Activated gamma-delta T cell treated with Interleukin-2 at 50 U/mL for 16 hours (primary cell): ENCODE measurements at places on chromosomes 7 and 10.

- no peak for DNase-seq
Observed at GRCh38 chr10:133159950-133160825, at the start of gene KNDC1. Gene KNDC1, plus strand, starts transcription at chr10:133160219. Its CDS starts 249 bp downstream, at chr10:133160468.

GRCh38 chr10:26046073-26046700, 112.2 kb downstream of the MYO3A start:
- DNase-seq, result no peak

DNA sequence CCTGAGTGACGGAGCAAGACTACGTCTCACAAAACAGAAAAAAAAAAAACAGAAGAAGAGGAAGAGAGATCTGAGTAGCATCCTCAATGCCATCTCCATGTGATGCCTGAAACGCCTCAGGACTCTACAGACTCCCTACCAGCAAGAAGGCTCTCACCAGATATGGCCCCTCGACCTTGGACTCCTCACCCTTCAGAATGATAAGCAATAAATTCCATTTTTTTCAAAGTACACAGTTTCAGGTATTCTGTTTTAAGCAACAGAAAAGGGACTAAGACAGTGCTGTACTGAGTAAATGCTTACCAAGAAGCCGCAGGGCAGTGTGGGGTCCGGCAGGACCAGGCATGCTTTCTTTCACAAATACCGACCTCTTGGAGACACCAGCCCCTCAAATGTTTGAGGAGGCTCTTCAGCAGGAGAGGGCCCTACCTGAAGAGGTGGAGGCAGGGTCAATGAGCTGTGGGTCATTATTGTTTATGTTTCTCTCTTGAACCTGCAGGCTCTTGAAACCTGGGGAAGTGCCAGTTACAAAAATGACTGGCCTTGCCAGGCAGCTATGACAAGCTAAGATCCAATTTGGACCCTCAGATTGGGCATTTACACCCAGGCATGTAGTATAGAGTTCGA, 204.1 kb upstream of the LYZL1 start:
- no peak for DNase-seq

DNA sequence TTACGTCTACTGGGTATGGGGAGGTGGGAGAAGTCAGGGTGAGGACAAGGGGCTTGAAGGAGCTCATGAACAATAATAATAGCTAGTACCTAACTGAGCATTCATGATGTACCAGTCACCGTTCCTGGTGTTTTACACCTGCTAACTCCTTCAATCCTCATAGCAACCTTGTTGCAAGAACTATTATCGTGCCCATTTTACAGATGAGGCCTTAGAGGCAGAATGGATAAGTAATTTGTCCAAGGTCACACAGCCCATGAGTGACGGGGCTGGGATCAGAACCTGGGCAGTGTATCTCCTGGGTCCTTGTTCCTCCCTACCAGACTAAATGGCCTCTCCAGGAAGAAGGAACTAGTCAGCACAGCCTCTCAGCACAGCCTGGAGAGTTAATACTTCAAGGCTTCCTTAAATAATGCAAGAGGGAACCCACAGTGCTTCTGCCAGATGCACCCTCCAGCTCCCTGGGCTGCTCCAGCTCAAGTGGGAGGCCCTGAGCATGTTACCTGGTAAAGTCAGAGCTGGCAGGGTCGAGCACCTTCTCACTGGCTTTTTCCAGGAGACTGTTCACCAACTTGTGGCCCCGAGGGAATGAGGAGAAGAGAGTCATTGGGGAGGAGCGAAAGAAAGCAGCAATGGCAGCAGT, 28.8 kb downstream of the RRP12 start:
- DNase-seq, result no peak

- DNase-seq, result no peak
Observed at GRCh38 chr7:6020371-6021286, 10.5 kb upstream of the ANKRD61 start.

DNA sequence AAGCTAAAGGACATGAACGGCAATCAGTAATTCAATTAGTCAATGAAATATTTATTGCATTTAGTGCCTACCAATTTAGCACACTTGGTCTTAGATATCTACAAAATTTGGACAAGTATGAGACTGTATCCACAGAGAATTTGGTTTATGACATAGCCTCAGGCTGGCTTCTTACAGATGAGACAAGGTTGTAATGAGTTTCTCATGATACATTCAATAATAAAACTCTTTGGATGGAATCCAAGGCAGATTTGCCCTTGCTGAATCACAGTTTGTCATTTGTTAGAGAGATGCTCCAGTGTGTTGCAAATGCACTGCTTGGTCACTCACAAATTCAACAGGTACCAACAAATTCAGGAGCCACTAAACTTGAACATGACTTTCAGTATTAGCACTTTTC, 162.5 kb downstream of the GPR37 start:
- DNase-seq, result no peak

GRCh38 chr10:107919626-107920235, 755.2 kb upstream of the SORCS1 start:
- no peak for DNase-seq

- DNase-seq, result peak; percentile 29
Observed at GRCh38 chr10:119207713-119208552, 562 bp downstream of the GRK5 start.

GRCh38 chr7:13327669-13328068, 640.2 kb downstream of the ARL4A start:
- DNase-seq, result no peak

DNA sequence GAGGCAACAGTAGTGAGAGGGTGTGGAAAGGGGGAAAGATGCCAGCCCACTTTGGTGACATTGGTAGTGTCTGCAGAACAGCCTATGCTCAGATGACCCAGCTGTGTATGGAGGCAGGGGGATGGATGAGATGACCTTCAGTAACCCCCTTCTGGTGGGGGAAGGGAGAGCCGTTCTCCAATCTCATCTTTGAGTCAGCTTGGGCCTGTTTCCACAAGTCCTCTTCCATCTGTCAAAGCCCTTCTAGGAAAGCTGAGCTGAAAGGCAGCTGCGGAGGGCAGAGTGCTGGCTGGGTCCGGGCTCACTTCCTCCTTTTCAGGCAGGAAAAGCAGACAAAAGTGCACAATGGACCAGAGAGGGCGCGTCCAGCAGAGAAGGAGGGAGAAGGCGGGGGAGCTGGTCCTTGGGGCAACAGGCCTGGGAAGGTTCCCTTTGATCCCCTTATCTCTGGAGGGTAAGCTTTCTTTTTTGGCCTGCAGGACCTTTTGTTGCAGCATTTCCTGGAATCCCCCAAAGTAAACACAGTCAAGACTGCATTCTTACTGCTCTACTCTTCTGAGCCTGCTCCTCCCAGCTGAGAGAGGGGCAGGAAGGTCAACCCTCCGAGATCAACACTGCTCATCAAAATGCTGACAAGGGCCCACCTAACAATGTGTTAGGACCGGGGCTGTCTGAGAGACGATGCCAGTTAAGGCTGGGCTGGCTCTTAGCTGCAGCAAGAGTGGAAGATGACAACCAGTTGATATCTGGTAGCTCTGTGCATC, 1.2 kb upstream of the LRMDA start:
- no peak for DNase-seq

GRCh38 chr7:6395898-6396595, 51.7 kb downstream of the DAGLB start:
- DNase-seq, result no peak

GRCh38 chr10:11609492-11610093, 1.9 kb downstream of the USP6NL start:
- DNase-seq, result no peak

GRCh38 chr10:71427246-71427645, 30.5 kb downstream of the CDH23 start:
- DNase-seq, result no peak

DNA sequence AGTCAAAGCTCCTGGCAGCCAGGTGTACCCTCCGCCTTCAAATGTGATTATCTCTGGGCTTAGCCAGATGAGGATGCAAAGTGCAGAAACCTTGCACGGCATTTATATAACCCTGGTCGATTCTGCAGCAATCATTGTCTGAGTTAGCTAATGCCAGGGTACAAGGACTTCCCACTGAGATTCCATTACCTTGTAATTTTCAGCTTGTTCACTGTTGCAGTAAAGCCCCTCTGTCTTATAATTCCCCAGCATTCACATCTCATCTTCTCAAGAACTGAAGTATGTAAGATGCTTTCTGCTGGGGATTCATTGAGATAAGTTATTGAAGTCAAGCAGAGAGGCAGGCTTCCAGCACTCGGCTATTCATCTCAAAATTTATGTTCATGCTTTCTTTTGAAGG, 1090.6 kb upstream of the AUTS2 start:
- DNase-seq, result no peak

DNA sequence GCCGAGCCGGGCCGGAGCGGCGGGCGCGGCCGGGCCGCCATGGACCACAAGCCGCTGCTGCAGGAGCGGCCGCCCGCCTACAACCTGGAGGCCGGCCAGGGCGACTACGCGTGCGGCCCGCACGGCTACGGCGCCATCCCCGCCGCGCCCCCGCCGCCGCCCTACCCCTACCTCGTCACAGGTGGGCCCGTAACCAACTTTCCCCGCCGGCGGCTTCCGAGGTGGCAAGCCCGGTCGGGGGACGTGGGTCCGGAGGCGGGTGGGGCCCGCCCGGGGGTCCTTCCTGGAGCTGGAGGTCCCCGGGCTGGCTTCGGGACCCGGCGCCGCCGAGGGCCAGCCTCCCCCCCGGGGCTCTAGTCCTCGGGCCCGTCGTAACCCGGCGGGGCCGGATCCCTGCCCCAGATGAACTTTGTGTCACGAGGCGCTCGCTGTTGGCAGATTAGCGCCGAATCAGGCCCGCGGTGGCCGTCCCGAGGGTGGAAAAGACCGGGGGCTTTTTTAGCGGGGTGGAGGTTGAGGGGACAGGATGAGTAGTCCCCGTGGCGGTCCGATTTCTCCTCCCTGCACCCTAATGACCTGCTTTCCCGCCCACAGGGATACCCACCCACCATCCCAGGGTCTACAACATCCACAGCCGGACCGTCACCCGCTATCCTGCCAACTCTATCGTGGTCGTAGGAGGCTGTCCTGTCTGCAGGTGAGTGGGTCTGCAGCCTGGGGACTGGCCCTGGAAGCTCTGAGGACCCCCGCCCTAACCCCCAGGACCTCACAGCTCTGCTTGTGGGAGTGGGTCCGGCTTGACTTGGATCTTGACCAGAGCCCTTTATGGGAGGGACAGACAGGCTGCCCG, 496 bp downstream of the BRI3 start:
- DNase-seq, result peak; percentile 38

DNA sequence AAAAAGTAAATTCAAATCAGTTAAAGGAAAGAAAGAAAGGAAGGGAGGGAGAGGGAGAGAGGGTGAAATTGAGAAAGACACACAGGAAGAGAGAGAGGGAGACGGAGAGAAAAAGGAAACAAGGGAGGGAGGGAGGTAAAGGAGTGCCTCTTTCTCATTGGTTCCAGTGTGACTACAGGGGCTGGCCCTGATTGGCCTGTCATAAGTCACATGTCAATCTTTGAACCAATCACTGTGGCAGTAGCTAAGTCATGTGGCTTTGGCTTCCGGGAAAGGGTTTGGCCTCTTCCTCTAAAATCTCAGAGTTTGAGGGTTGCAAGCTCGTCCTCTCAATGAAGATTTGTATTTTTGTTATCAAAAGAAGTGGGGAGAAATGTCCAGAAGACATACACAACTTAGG, 150.2 kb downstream of the RAB11FIP2 start:
- DNase-seq, result no peak

DNA sequence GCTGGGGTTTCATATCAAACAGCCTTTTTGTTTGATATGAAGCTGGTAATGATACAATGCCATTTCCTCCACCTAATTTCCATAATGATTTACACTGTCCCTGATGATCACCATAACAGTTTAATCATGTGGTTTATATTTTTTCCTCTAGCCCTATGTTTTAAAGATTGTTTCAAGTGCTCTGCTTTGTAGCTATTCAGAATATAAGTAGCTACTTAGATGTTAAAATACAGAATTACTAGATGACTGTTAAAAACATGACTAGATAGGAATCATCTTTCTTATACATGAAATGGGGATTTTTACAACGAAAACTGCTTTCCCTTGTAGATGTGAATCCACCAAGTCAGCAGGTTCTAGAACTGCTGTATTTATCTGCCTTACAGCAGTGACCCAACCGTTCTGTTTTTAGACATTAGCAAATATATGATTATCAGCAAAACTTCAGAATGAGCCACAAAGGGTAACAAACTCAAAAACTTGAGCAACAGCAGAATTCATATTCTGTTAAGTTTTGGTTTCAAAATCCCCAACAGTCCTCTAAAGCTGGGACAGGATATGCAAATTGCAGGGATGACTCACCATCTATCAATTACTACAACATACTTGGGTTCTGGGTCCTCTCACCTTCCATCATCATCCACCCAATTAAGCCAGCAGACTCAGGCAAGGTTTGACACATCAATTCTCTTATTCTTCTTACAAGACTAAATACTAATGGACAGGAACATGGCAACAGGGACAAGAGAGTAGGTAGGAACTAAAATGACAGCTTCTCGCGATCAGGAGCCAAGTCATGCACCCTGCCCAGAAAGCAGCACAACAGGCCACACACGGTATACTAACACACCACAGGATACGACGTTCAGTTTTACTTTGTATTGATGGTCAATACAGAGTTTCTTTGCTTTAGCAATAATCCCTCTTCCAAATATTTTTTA, 83.9 kb downstream of the PIP4K2A start:
- DNase-seq, result no peak

- no peak for DNase-seq
Observed at GRCh38 chr7:117155694-117156093, 167.2 kb downstream of the WNT2 start.

- DNase-seq, result no peak
Observed at GRCh38 chr10:44045020-44045419, 339.9 kb downstream of the CXCL12 start.

GRCh38 chr10:62803724-62804355, 680 bp upstream of the ADO start:
- no peak for DNase-seq

GRCh38 chr7:74535951-74536356, 82.2 kb downstream of the GTF2IRD1 start:
- DNase-seq, result no peak

DNA sequence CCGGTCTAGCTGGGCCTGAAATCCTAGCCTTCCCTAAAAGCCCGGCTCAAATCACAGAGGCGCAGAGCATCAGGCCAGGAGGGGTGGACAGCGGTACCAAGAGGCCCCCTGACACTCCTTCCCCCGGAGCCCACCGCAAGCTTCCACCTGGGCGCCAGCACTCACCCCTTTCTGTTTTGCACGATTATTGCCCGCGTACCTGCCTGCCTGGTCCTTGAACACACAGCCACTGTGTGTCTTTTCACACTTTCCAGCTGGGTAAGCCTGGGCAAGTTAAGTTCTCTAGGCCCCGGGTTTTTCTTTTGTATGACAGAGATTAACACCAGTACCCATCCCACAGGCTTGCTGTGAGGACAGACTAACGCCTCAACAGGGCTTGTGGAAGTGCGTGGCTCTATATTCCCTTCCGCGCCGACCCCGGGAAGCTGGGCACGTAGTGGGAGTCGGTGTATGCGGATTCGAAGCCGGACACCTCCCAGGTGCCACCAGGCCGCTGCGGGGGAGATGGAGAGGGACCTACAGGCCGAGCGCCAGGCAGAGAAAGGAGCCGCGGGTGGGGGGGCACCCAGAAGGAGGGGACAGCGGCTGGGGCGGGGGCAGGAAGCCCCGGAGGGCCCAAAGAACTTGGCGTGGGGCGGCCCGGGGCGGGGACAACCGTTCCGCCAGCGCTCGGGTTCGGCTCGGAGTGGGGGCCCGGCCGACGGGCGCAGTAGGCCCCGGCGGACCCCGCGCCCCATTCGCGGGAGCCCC, 792 bp downstream of the ZNF746 start:
- peak; percentile 61 for DNase-seq
